ENCODE measurements at places on chromosomes 2 and 18.

GRCh38 chr2:96819128-96819875, 3.2 kb downstream of the CNNM3 start:
- peak; percentile 94 for DNase-seq

- peak; percentile 63 for DNase-seq
These were observed 1.5 kb downstream of the CAB39 start for GRCh38 chr2:230714136-230714480.

DNA sequence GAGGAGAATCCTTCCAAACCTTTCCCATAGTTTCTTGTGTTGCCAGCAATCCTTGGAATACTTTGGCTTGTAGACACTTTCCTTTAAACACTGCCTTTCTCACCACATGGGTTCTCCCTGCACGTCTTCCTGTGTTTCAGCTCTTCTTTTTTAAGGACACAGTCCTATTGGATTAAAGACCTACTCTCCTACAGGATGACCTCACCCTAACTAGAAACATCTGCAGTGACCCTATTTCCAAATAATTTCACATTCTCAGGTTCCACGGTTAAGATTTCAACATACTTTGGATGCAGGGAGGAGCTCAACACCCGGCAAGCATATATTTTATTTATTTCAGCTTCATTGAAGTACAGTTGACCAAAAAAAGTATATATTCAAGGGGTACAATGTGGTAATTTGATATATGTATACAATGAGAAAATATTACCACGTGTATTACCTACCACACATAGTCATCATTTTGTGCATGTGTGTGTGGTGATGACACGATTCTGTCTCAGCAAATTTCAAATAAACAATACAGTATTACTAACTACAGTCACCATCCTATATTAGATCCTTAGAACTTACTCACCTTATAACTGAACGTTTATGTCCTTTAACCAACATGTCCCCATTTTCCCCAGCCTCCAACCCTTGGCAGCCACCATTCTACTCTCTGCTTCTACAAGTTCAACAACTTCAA, 745.0 kb downstream of the CBLN2 start:
- DNase-seq = no peak

DNA sequence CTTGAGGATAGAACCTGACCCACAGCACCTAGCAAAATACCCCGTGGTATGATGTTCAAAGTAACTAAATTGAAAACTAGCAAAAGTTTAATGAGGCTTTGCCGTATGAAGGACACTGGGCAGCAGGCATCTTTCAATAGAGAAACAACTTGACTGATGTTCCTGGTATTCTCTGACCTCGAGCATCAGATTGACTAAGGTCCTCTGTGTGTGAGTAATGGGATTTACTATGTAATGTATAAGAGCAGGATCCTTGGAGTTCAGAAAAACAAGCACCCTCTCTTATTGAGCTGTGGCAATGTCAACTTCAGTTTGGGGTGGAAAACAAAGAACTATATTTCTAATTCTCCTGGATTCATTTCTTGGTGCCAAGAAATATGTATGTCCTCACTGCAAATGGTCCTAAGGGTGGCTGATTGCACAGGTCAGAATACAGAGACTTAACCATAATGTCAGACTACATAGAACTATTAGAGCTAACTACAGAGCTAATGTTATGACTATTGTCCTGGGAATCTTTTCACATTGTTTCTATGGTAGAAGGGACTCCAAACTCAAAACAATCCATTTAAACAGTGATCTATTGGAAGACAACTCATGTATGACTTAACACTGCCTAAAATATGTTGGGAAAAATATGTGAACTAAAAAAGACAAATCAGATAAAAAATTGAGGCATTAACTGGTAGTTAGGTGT, 4.4 kb downstream of the TNFAIP6 start:
- no peak for DNase-seq

DNA sequence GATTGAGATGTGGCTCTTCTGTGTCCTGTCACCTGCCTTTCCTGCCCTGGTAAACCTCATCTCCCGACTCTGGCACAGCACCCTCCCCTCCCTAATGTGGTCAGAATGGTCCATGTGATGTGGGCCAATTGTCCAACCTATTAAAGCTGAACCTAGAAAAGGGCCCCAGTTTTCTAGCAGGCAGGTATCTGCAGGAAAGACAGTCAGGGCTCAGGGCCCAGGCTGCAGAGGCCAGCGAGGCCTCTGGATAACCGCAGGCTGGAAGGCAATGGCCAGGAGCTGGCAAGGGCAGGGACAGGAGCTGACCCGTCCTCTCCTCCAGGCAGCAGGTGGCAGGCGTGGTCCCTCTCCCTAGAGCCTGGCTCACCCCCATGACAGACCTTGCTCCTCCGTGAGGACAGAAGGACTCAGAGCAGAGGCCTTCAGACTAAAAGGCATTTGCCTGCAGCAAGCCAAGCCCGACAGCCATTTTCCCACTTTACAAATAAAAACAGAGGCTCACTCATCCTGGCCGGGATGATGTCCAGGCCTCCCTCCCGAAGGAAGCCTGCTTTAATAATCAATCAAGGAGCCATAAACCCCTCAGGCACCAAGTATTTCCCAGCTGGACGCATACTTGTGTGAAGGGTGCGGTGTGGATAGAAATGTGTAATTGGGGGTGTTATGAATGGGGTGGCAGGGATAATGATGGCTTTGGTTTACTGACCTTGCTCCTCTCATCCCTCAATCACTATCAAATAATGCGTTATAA, 107.1 kb downstream of the TWIST2 start:
- DNase-seq = no peak

- peak; percentile 49 for DNase-seq
These were observed 99.6 kb upstream of the MCFD2 start for GRCh38 chr2:47015206-47015605.

GRCh38 chr2:98472132-98472650, 27.5 kb downstream of the INPP4A start:
- DNase-seq = peak; percentile 91

DNA sequence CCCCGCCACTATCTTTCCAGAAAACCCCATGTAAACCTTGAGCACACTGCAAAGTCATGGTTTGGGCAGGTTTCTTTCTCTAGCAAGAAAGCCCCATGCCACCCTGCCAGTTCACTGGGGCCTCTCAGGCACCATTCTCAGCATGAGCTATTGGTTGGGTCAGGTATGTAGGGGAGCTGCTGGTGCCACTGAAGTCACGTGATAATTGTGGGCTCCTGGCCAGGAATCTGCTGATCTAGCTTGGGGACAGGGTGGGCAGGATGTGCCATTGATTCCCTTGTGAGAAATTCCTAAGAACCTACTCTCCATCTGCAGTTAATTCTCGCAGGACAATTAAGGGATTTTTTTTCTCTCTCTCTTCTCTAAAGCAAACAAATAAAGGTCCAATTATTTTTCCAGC, 26.5 kb upstream of the HNMT start:
- no peak for DNase-seq

- DNase-seq = no peak
These were observed 79.6 kb downstream of the SLC4A10 start for GRCh38 chr2:161703863-161704262.

GRCh38 chr2:108351889-108352288, 25.9 kb upstream of the SULT1C4 start:
- DNase-seq = peak; percentile 61

DNA sequence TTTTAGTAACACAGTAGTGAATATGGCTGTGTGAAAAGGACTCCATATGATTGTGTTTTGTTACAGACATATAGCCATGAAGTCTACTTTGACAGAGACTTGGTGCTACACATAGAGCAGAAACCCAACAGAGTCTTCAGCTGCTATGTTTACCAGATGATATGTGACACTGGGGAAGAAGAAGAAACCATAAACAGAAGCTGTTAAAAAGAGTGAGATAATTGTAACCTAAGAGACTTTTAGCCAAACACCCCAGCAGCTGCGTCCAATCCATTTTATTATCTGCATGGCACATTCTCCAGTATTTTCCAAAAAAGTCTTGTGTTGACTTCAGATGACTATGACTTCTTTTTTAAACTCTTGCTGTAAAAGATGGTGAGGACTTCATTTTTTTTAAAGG, 41.4 kb upstream of the CYBRD1 start:
- DNase-seq = no peak

DNA sequence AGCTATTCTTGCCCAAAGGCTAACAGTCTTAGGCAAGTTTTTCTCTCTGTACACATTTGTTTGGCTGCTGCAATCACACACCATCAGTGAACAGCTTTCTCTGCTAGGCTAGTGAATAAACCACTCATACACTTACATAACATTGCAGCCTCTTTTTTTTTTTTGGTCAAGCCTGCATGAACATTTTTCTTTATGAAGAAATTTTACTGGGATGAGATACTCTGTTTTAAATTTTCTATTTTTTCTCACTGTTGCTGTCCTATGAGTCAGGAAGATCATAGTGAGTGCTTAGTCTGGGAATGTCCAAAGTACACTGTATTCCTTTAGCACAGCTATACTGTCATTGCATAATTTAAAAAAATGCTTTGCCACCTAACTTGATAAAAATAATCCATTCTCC, 58.5 kb downstream of the ROCK1 start:
- no peak for DNase-seq

- DNase-seq = no peak
These were observed at the start of gene TOGARAM2 for GRCh38 chr2:28981016-28981441. Gene TOGARAM2, plus strand, starts transcription at chr2:28981298. Its CDS starts 13,537 bp downstream, at chr2:28994835.

GRCh38 chr2:215657844-215658243, 222.0 kb upstream of the FN1 start:
- DNase-seq = no peak

DNA sequence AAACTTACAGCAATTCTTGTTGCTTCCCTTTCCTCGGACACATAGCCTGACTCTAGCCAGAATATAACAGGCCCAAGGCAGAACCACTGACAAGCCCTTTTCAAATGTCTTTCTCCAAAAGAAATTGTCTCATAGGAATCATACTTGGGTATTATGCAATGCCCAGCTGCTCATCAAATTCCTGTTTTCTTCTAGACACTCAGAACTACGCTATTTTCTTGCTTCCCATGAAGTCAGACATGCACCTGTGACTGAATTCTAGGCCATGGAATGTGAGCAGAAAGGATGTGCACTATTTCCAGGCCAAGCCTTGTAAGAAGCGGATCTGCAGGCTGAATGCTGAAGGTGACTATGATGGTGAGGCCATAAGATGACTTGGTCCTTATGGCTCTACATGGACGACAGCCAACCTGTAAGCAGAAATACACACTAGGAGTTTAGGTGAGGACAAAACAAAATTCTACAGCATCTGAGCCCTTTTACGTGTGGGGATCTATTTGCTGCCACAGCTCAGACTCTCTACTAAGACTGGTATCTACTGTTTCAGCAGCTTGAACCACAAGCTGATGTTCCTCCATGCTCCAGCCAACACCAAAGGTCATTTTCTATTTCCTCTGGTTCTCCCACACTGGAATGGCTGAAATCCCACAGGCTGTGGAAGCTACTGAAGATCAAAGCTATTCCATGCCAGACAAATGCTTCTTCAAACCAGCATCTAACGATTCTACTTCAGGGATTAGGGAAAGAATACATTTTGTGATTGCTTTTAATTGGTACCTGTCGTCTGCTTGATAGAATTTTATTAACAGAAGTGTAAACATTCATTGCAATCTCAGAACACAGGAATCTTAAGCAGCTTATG, 378.7 kb downstream of the RBM43 start:
- no peak for DNase-seq

GRCh38 chr18:23922939-23923338, 91.6 kb upstream of the TTC39C start:
- no peak for DNase-seq

- DNase-seq = no peak
These were observed 47.8 kb downstream of the KCTD18 start for GRCh38 chr2:200461846-200462710.

DNA sequence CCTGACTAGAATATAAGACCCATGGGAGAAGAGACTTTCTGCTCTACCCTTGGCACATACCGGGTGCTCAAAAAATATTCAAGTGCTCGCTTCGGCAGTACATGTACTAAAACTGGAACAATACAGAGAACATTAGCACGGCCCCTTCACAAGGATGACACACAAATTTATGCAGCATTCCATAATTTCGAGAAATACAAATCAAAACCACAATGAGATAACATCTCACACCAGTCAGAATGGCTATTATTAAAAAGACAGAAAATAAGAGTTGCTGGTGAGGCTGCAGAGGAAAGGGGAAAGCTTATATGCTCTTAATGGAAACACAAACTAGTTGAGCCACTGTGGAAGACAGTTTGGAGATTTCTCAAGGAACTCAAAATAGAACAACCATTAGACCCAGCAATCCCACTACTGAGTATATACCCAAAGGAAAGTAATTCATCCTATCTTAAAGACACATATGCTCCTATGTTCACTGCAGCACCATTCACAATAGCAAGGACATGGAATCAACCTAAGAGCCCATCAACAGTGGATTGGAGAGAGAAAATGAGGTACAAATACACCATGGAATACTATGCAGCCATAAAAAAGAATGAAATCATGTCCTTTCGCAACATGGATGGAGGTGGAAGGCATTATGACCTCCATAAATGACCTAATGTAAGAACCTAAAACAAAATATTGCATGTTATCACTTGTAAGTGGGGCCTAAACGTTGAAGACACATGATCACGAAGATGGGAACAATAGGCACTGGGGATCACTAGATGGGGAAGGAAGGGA, 71.6 kb upstream of the CYP1B1 start:
- no peak for DNase-seq

GRCh38 chr18:10805587-10806118, 279.8 kb downstream of the NAPG start:
- DNase-seq = no peak

GRCh38 chr2:171411791-171412483, 21.9 kb downstream of the METTL8 start:
- no peak for DNase-seq

GRCh38 chr18:80154293-80154692, 45.2 kb downstream of the ADNP2 start:
- DNase-seq = peak; percentile 79

DNA sequence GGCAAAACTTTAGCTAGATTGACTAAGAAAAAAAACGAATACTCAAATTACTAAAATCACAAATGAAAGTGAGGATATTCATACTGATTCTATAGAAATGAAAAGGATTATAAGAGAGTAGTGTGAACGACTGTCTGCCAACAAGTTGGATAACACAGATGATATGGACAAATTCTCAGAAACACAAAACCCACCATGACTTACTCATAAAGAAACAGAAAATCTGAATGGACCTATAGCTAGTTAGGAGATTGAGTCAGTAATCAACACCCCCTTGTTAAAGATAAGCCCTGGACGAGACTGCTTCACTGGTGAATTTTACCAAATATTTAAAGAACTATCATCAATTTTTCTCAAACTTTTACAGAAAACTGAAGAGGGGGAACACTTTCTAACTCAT, 108.8 kb upstream of the TMEM200C start:
- no peak for DNase-seq

- DNase-seq = no peak
These were observed 877.9 kb upstream of the TMEFF2 start for GRCh38 chr2:193072647-193073046.

Measured in hematopoietic multipotent progenitor cell treated with erythropoietin and hydrocortisone succinate and interleukin-3 and kit ligand, for 6 days (in vitro differentiated cells).